ENCODE measurements at places on chromosomes 7 and 10. TPM values are rescaled to one million over a fixed set of nuclear protein-coding genes. Genes with fewer than 3 reads are reported as not detected.

The OGDHL gene
- 3.5 TPM for total RNA-seq

The PLCE1 gene
- total RNA-seq = 0.22 TPM

The CPA2 gene
- not detected for total RNA-seq

The RASA4 gene
- total RNA-seq = 15.8 TPM

The IFIT5 gene
- total RNA-seq = 35.5 TPM

The NKX1-2 gene
- 0.22 TPM for total RNA-seq

The RAMP3 gene
- not detected for total RNA-seq

The PCGF5 gene
- total RNA-seq = 33.6 TPM

The PAX4 gene
- total RNA-seq = not detected

The BICC1 gene
- total RNA-seq = 1.3 TPM

The NKX6-2 gene
- not detected for total RNA-seq

The HGF gene
- not detected for total RNA-seq

The DLX6 gene
- total RNA-seq = not detected

The GFRA1 gene
- 21.3 TPM for total RNA-seq

The ZNF804B gene
- total RNA-seq = not detected

The CTAGE4 gene
- not detected for total RNA-seq

The CYP26C1 gene
- total RNA-seq = 0.02 TPM

The MMRN2 gene
- total RNA-seq = not detected

The SORCS1 gene
- 1.2 TPM for total RNA-seq

The REPIN1 gene
- 237 TPM for total RNA-seq

The WIPF3 gene
- total RNA-seq = not detected

The CREM gene
- total RNA-seq = 47.3 TPM

The PTPRN2 gene
- 2.2 TPM for total RNA-seq
